Stimulated activated CD4-positive, alpha-beta T cell treated with anti-CD3 and anti-CD28 coated beads, Interleukin-4, amount 100 ng/mL, for 1 hour (primary cell): ENCODE measurements at places on chromosomes 5 and 9.

GRCh38 chr5:110815916-110816605, 77.3 kb downstream of the SLC25A46 start:
- no peak for DNase-seq

DNA sequence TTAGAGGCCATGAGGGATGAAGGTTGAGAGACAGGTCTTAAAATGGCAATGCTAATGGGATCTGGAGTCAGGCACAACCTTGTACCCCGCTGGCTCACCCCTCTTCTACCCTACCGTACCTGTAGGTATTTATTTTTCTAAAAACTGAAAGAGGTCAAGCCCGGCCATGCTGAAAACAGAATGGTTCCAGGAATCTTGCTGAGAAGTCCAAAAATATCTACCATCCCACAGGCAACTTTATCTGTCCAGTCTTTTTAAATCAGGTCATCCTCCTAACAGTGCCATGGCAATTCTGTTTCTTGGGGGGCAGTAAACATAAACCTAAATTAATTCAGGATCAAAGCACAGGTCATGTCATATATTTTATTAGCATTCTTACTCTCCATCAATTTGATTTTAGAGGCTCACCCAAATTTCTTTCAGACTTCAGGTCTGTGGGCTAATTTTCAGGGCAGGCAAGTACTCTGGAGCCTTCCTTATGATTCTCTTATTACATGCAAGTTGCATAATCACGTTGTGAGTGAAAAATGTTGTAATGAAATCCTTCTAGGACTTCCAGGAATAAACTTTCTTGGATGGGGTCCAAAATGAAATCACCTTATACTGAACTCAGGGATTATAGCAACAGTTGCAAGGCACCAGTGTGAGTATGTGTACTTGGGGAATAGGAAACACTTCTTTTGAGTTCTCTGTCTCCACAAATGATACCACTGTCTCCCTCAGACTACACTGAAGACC, 102.7 kb upstream of the NREP start:
- no peak for DNase-seq

DNA sequence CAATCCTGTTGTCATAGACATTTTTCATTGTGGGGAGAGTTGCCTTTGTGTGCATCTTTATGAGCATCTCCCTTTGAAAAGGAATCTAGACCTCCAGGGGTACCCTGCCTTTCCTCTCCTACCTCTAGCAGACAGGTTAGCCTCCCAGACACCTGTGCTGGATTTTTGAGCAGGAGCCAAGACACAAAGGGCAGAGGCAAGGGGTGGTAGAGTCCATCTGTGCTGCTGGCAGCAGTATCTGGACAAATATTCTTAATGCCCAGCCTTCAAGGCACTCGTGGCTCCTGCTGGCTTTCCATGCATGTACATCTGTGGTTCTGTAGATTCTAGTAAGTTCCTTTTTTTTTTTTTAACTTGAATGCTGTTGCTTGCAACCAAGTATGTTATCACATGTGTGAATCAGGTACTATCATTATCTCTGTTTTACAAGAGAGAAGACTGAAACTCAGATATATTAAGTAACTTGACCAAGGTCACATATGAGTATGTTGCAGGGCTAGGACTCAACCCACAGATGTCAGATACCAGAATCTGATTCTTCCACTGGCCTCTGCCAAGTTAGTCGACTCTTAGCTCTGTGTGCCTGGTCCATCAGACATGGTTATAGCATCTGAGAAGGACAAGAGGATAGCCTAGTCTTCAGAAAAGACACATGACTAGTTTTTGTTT, 32.9 kb upstream of the GPR151 start:
- no peak for DNase-seq

DNA sequence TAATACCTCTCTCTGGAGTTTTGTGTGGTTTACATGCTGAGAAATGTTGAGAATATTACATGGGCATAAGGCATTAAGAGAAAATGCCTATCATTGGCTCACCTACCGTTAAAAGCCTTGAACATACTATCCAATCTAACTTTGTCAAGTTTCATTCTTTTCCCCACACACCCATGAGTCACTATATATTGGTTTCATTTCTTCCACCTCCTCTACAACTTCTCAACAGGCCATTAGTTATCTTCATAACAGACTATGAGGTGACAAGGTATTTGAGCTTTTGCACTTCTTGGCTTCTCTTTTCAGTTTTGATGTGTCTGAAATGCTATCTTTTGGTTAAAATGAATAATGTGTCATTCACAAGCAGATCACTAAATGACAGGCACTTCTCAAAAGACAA, 288.0 kb downstream of the KCNN2 start:
- DNase-seq, result no peak

- DNase-seq, result no peak
These were observed 330.4 kb upstream of the KLF4 start for GRCh38 chr9:107819772-107820565.

GRCh38 chr9:93674580-93675335, 98.4 kb downstream of the PHF2 start:
- DNase-seq, result no peak

- DNase-seq, result no peak
These were observed 77.5 kb upstream of the OLFM1 start for GRCh38 chr9:135009794-135010585.

GRCh38 chr9:104586496-104587180, 12.6 kb downstream of the OR13C5 start:
- no peak for DNase-seq

DNA sequence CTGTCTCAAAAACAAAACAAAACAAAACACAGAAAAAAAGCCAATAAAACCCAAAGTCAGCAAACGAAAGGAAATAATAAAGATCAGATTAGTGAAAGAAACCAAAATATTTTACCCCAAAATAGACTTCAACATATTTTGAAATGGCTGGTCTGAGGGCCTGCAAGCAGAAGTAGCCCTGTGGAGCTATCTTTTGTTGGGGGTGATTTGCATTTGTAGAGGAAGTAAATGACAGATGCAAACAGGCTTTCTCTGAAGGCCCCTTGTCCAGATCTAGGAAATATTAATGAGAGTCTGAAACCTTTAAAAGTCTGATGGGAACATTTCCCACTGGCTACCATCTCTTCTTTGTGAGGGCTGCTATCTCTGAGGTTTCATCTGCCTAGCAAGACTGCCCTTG, 74.0 kb downstream of the GCNT4 start:
- no peak for DNase-seq
